ENCODE measurements at places on chromosomes 2 and 18. TPM values are rescaled to one million over a fixed set of nuclear protein-coding genes. Genes with fewer than 3 reads are reported as not detected.

ABI2 gene
- total RNA-seq, result 45.3 TPM

BOLL gene
- total RNA-seq, result not detected

NAT8 gene
- total RNA-seq, result not detected

TEX261 gene
- 53.6 TPM for total RNA-seq

ZSCAN30 gene
- 39.6 TPM for total RNA-seq

MERTK gene
- 1.0 TPM for total RNA-seq

ALPP gene
- total RNA-seq, result 0.16 TPM

DNA sequence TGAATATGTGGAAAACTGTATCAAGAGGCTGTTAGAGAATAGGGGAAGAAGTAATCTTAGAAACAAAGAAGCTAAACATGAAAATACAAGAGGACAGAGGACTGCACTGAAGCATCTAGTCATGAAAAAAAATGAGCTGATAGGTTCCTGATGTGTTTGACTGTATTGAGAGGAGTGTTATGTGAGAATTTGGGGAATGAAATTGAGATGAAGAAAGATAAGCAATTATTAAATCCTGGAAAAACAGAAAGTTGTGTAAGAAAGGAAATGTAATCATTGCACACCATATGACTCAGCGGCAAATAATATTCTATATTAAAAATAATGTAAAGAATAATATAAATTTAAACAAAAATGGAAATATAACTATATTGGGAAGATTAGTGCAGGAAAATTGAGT lies 71.2 kb downstream of the SEMA4F start:
- DNase-seq, result no peak

- DNase-seq, result no peak
Measured at GRCh38 chr2:239890206-239890746, 134.9 kb downstream of the NDUFA10 start.

GRCh38 chr2:201781557-201782051 lies 871 bp upstream of the ALS2 start:
- DNase-seq, result peak; percentile 13

- no peak for DNase-seq
Measured at GRCh38 chr2:45918463-45919159, 267.1 kb downstream of the PRKCE start.

DNA sequence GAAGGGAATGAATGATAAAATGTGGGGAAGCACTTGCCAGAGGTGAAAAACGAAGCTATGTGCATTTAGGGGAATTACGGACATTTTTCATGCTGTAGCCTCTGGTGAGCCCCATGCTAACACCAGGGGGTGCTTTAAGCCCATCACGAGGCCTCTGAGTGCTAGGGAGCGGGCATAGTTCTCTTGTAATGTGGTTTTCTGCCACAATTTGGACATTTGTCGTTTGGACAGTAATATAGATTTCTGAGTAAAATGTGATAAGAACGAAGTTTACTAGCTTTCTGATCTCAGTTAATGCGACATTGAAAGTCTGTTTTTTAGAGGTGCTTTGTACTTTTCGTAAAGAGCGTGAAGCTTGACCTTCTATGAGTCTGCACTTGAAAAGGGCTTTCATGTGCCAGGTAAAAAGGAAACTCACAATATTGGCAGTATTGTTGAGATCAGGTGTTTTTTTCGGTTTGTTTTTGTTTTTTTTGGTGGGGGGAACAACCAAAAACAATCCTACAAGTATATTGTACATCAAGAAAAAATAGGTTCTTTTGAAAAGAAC lies 50.6 kb downstream of the TRAF3IP1 start:
- DNase-seq, result no peak

DNA sequence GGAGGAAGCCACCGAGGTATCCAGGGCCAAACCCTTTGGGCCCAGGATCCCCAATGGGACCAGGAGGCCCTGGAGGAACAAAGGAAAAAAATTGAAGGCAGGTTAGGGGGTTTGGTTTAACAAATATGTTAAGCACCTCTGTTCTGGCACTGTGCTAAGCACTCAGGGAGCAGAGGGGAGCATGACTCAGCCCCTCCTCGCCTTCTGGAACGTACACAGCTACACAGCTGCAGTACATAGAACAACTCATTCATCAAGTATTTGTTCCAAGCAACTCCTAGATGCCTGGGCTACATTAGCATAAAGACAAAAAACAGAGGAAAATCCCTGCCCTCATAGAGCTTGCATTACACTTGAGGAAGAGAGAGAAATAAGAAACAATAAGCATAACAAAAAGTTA lies 153.6 kb downstream of the COL4A4 start:
- DNase-seq, result no peak

DNA sequence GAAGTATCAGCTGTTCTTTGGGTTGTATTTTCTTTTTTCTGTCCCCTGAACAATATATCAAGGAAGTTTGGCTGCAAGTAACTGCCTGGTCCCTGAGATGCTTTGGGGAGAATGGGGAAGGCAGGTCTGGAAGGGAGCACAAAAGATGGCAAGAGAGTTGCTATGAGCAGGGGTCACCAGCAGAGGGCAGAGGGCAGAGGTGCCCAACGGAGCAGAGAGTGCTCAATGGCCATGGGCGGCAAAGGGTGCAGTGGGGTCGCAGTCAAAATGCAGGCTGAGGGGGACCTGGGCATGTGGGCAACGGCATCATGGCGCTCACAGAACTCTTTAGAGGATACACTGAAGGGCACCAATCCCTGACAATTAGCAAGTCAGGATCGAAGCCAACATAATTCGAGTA lies 107.7 kb upstream of the ATP8B1 start:
- DNase-seq, result peak; percentile 15

DNA sequence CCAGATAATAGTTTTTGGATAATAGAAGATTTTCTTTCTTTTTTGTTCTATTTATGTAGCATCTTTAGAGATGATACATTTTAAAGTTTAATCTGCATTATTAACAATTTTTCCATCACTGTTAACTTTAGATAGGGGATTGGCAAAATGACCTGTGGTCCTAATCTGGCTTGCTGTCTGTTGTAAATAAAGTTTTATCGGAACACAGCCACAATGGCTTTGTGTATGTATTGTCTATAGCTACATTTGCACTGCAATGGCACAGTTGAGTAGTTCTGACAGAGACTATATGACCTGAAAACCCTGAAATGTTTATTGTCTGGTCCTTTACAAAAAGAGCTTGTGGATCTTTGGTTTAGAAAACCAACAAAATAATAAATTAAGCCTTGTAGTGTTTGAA lies 97.0 kb upstream of the CERS6 start:
- DNase-seq, result no peak

DNA sequence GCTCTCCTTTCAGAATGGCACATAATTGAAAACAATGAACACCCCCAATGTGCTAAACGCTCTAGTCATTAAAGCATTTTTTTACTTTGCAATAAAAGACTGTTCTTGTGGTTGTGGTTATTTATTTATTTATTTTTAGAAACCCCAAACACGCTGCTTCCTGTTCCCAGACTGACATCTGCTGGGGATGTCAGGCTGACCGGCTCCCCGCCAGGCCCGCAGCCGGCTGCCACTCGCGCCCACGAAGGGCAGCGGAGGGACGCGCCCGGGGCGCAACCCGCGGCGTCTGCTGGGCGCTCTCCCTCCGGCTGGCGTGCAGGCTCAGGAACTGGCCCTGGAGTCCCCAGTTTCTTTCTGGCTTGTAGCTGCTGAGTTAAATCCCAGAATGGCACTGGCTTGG lies 83.1 kb upstream of the SP3 start:
- no peak for DNase-seq

- no peak for DNase-seq
Measured at GRCh38 chr2:215431290-215431689, 4.6 kb downstream of the FN1 start.

- no peak for DNase-seq
Measured at GRCh38 chr2:241943209-241943850, 73.8 kb downstream of the RTP5 start.

DNA sequence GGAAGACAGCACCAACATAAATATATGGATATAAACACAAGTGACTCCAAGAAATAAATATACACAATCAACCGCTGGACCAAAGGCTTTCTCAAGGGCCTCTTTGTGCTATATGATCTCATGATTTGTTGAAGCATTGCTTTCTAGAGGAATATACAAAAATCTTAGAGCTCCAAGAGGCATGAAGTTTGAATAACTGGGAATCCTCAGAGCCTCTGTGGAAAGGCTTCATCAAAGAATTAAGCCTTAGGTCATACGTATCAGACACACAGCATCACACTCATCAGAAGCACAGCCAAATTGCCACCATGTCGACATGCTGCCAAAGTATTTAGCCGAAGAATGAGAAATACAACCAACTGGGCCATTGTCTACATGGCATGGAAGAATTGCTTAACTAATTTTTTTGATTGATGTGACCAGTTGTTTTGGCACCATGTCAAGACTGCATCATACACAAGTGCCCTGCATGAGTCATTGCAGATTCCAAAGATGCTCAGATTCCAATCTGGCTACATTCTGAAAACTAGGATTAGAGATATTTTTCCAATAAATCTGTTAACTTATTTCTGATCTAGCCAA lies 860.6 kb upstream of the ZEB2 start:
- no peak for DNase-seq

DNA sequence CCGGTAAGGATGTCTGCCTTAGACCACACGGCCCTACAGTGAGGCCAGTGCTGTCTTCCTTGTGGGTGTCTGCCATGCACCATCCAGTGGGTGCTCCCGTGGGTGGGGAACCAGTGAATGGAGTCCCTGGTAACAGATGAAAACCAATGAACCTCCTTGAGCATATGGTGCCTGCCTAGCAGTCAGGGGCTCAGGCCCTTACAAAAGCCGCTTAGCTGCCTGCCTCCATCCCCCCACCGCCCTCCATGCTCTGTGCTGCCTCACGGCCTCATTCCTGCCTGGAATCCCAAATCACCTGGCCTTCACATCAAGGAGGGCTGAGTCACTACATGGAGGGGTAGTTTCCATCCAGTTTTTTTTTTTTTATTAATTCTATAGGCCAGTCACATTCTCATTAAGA lies 30.8 kb upstream of the TRIB2 start:
- DNase-seq, result no peak

- no peak for DNase-seq
Measured at GRCh38 chr2:224033601-224034000, 5.5 kb downstream of the SERPINE2 start.

- DNase-seq, result no peak
Measured at GRCh38 chr2:3200420-3200939, 177.1 kb downstream of the EIPR1 start.

DNA sequence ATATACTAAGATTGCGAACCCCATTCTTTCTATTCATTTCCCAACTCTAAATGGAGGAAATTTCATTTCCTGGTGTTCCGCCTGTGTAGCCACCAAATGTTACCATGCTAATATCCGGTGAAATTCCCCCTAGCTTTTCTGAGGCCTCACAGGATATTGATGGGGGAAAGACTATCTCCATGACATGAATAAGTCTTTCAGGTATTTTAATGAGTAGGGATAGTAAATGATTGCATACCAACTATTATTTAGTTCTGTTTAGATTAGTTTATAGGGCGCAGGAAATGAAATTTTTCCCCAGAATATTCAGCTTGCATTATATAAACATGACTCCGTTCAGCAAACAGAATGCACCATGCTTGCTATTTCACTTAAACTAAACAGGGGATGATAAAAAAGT lies 55.4 kb downstream of the COL5A2 start:
- DNase-seq, result no peak

GRCh38 chr18:9709304-9709877 lies 1.3 kb downstream of the RAB31 start:
- no peak for DNase-seq

DNA sequence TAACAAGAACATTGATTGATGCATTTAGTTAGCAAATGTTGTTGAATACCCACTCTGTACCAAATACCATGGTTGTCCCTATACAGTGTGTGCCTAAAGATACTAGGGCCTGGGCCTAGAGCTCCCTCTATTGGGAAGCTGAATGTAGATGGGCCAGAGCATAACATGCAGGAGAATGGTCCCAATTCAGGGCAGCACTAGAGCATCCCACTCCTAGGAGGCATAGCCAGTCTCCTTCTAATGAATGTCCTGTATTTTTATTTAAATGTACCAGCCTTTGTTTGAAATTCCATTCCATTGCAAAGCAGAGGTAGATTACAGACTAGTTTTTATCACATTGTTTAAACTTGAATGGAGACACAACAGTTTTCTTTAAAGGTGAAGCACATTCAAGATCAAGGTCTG lies 90.6 kb downstream of the FEZ2 start:
- DNase-seq, result peak; percentile 22

- DNase-seq, result no peak
Measured at GRCh38 chr18:48905513-48905912, 45.3 kb downstream of the SMAD7 start.

- no peak for DNase-seq
Measured at GRCh38 chr18:8860845-8861642, 155.7 kb downstream of the MTCL1 start.

GRCh38 chr2:154556146-154556545 lies 142.3 kb upstream of the KCNJ3 start:
- no peak for DNase-seq

DNA sequence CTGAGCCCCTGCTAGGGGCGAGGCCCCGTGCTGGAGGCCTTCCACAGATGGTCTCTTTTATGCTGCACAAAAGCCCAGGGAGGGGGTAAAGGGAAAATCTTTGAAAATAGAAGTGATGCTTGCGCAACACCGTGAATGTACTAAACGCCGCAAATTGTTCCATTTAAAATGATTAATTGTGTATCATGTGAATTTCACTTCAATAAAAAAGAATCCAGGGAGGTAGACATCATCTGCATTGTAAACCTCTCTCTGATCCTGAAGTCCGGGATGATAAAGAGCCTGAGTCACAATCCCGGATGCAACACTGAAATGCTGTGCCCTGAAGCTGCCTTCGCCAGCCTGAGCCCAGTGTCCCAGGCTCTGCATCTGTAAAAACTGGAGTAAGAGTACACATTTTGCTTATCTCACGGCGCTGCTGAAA lies 107.7 kb upstream of the PPP1CB start:
- DNase-seq, result no peak

Measured in activated naive CD4-positive, alpha-beta T cell treated with anti-CD3 and anti-CD28 coated beads, Interleukin-2, amount 50 U/mL, for 72 hours (primary cell).